ENCODE measurements at places on chromosomes 4 and X.
A peak's percentile ranks its signal among the peaks of the same experiment; 100 is the strongest.

DNA sequence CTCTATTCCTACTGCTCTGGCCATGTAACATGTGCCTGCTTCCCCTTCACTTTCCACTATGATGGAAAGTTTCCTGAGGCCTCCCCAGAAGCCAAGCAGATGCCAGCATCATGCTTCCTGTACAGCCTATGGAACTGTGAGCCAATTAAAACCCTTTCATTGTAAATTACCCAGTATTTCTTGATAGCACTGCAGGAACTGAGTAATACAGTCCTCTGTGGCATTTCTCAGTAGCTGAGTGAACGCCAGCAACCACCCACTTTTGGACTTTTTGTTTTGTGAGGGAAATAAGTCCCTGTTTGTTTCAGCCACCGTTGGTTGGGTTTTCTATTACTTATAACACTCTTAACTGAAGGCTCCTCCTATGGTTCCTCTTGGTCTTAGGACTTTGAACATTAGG is 104.1 kb downstream of the C4orf51 start:
- DNase-seq, result no peak

DNA sequence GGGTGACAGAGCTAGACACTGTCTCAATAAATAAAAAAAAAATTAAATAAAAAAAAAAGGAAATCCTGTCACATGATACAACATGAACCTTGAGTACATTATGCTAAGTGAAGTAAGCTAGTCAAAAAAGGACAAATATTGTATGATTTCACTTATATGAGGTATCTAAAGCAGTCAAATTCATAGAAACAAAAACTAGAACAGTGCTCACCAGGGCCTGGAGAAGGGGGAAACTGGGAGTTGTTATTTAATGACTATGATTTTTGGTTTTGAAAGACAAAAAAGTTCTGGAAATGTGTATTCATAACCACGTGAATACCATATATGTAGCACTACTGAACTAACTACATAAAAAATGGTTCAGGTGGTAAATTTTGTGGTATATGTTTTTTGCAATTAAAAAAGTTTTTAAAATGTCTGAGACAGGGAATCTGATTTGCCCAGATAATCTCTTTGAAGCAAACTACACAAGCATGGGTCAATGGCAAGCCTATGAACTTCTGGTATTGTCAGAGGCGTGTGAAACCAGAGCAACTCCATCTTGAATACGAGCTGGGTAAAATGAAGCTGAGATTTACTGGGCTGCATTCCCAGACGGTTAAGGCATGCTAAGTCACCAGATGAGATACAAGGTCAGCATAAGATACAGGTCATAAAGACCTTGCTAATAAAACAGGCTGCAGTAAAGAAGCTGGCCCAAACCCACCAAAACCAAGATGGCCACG is 42.3 kb downstream of the ANAPC10 start:
- DNase-seq, result no peak

GRCh38 chr4:180394312-180394711 is 1848.9 kb upstream of the TENM3 start:
- no peak for DNase-seq

DNA sequence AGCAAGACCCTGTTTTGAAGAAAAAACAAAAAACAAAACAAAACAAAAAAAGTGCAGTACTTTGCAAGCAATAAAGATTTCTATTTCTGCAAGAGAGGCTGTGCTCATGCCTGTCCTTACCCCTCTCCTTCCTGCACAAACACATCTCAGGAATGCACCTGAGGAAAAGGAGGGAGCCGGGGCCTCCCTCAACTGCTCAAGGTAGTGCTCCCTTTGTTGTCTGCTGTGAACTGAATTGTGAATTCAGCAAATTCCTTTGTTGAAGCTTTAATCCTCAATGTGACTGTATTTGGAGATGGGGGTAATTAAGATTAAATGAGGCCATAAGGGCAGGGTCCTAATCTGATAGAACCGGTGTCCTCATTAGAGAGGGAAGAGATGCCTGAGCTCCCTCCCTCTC is 13.9 kb downstream of the FTSJ1 start:
- DNase-seq, result no peak

DNA sequence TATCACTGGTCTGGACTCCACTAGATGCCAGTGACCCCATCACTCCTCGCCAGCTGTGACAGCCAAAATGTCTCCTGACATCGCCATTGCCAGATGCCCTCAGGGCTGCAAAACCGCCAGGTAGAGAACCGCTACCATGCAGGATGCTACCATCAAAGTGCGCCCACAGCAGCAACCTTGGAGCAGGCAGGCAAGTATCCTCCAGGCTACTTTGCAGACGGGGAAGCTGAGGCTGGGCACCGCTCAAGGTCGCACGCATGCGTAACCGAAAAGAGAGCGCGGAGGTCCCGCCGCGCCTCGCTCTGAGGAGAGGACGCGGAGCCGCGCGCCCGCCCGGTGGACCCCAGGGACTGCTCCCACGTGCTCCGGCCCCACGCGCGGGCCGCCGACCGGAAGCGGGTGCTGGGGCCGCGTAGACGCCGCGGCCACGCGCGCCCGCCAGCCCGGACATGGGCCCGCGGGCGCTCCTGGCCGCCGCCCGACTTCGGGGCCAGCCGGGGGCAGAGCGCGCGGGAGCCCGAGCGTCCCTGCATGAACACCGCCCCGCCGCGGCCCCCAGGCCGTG is at the start of gene STS:
STS (plus strand) TSS at position 300 of the 565 bp plus-strand sequence. CDS start 105,488 bp downstream, outside the sequence.
- DNase-seq, result peak; percentile 31

GRCh38 chr4:165476214-165477098 is 97.6 kb downstream of the CPE start:
- DNase-seq, result no peak

GRCh38 chr4:108432418-108432817 is 188.0 kb upstream of the RPL34 start:
- no peak for DNase-seq

GRCh38 chr4:36168127-36168878 is 76.0 kb downstream of the ARAP2 start:
- no peak for DNase-seq

DNA sequence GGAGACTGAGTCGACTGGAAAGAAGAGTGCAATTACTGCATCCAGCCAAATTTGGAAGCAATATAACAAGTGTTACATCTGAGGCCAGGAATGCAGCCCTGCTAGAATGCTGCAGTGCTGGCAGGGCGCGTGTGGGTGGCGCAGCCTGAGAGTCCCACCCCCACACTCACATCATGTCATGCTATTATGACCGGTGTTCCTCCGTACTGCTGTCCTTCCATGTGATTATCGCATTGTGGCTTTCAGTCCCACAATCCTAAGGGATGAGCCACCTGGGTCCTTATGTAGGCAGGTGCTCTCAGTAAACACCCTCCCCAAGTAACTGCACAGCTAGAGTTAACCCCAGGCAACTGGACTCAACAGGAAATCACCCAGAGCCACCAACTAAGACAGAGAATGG is 122.6 kb upstream of the CPEB2 start:
- DNase-seq, result no peak

DNA sequence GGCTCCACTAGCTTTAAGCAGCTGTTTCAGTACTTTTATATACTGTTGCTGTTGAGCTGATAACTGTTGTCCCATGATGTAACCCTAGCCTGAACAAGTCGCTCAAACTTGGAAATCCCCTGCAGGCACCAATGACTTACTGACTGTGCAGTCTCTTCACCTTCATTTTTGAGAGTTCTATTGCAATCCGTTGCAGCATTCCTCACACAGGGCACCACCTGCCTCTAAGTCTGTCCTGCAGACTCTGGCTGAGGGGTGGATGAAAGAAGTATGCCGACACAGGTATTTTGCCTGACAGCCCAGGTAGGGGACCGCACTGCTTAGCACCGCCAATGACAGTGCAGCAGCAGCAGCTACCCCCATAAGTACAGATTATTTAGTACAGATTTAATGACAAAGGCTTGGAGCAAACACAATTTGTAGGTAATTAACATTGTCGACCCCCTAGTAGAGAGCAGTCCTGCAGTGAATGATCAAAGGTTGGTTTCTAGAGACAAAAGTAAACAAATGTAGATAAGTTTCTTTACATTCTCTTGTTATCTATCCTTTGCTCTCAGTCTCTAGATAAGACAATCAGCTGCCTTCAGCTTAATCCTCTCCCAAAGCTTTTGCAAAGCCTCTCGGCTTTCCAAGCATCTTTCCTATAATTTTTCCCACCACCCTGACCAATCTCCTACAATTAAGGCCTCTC is 205.0 kb downstream of the PABPC4L start:
- no peak for DNase-seq

DNA sequence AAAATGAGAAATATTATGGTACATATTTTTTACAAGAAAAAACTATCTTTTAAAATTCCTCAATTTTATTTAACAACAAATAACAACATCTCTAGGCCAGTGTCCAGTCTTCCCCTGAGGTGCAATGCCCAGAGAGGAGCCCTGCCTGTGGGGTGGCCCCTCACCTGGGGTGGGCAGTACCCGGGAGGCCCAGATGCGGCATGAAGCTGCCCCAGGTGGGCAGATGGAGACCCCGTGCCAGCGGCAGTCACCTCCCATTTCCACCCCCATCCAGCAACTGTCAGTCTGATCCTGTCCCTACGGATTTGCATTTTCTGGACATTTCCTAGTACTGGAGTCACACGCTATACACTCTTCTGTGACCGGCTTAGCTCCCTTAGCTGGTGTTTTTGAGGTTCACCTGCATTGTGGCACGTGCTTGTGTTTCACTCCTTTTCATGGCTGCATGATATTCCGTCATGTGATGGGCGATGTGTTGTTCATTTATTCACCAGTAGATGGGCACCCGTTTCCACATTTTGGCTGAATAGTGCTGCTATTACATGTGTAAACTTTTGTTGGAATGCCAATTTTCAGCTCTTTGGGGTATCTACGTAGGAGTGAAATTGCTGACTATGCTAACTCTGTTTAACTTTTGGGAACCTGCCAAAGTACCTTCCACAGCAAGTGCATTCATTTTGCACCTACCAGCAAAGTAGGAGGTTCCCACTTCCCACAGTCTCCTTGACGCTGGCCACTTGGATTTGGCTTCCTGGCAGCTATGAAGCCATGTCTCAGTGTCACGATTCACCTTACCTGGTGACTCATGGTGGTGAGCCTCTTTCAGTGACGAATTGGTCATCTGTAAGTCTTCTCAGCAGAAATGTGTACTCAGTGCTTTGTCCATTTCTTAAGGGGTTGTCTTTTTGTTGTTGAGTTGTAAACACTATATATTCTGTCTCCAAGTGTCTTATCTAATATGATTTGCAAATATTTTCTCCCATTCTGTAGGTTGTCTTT is 11.7 kb upstream of the MAEA start:
- no peak for DNase-seq

- DNase-seq, result no peak
Observed at GRCh38 chr4:154741922-154742850, 1.6 kb upstream of the LRAT start.

DNA sequence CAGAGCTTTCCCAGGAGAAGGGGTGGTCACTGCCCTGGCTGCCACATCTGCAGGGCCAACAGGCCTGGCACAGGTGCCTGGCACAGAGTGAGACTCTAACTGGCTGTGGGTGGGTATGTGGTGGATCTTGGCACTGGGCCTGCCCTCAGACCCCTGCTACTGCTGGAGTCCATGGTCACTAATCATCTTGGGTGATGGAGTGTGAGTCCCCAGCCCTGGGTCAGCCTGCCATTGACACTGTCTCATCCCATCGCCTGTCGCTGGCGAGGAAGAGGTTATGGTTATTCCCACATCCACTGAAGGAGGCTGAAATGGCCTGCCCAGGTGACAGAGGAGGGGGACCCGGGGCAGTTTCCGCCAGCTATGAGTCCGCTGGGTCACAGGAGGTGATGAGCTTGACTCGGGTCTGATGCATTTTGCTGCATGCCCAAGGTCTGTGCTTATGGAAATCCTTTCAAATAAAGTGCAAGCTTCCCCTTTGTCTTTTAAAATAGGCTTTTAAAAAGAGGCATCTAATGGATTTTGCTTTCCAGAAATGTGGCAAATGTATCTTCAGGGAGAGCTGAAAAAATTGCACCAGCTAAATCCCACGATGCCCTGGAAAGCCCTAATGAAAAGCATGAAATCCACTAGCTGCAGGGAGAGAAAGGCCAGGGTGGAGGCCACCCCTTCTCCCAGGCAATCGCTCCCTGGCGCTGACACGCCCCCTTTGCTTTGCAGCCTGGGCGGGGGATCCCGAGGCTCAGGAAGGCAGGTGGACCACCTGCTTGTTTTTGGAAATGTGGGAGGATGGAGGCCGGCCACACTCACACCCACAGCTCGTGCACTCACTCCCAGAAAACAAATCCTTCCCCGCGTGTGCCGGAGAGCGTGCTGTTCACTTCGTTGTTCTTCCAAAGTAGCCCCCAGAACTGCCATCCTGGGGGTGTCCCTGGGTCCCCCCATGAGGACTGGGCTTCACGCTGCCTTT is 54.9 kb downstream of the ABLIM2 start:
- DNase-seq, result no peak

DNA sequence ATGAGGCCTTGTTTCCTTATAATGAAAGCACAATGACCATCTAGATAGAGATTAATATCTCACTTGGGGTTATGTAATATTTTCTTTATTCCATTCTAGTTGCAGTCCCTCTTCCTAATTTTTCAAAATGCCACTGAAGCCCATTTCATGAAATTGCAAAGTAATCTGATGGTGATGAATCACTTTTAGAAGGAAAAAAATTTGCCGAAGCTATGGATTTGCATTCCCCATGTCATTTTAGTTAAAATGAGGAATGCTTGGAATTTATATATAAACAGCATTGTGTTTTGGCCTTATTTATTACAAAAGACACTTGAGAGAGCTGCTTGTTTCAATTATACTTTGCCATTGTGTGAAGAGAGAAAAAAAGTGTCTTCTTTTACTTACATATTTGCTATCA is 241.7 kb upstream of the TEX13A start:
- no peak for DNase-seq

DNA sequence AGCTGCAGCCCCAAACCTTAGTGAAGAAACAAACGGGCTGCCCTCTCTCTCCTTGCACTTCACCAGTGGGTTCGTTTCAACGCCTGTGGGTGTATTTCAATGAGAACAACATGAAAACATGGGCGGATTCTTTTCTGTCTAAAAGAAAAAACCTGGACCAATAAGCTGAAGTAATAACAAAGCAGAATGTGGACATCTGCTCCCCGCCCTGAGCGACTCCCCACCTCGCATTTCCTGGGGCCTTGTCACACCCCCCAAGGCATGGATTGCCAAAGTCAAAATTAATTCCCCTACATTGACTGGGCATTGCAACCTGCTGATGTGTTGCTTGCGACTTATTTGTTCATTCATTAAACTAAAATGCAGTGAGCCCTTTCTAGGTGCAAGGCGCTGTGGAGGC is 142.9 kb downstream of the BCOR start:
- DNase-seq, result no peak

DNA sequence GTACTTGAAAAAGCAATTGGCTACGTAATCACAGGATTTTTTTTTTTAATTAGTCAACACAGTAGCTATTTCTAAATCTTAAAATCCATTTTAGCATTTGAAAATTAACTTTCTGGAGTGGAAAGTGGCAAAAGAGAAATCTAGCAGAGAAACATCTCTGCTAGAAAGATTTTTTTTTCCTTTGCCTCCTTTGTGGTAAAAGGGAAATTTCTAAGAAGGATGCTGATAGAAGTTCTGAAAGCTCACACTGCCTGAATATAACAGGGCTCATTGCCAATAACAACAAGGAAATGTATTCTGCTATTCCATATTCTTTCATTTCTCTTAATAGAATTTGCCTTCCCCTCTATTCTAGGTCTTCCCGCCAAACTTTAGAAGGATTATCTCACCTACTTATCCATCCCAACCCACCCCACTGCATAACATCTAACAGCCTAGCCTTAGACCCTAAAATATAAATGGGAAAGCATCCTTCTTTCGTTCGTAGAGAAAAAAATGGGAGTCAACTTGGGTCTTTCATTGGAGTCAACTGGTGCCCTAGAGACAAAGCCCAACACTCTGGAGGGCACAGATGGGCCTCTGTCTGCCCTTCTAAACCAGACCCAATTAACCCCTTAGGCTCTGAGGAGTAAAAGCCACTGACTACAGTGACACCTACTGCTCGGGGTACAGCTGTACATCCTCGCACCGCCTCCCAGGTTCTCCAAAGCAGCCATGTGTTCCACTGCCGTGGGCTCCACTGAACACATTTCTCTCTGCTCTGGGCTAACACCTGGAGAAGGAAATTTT is 103.9 kb downstream of the MAML3 start:
- DNase-seq, result no peak

Data from CD8-positive, alpha-beta memory T cell (primary cell).